ENCODE measurements at places on chromosomes 7 and 10. TPM values are rescaled to one million over a fixed set of nuclear protein-coding genes. Genes with fewer than 3 reads are reported as not detected.

Gene OR9A4
- not detected for total RNA-seq

Gene PPP1R17
- total RNA-seq = not detected

Gene HEPACAM2
- not detected for total RNA-seq

Gene SPDYE2B
- not detected for total RNA-seq

Gene TMEM270
- not detected for total RNA-seq

Gene SHH
- not detected for total RNA-seq

Gene DPCD
- total RNA-seq = 17.5 TPM

Gene TDRD1
- total RNA-seq = 1.2 TPM

Gene ZCCHC24
- total RNA-seq = 56.6 TPM

Gene OR13A1
- total RNA-seq = not detected

All from cardiac septum (tissue), 1 donor.